ENCODE measurements at places on chromosomes 2 and 18.

DNA sequence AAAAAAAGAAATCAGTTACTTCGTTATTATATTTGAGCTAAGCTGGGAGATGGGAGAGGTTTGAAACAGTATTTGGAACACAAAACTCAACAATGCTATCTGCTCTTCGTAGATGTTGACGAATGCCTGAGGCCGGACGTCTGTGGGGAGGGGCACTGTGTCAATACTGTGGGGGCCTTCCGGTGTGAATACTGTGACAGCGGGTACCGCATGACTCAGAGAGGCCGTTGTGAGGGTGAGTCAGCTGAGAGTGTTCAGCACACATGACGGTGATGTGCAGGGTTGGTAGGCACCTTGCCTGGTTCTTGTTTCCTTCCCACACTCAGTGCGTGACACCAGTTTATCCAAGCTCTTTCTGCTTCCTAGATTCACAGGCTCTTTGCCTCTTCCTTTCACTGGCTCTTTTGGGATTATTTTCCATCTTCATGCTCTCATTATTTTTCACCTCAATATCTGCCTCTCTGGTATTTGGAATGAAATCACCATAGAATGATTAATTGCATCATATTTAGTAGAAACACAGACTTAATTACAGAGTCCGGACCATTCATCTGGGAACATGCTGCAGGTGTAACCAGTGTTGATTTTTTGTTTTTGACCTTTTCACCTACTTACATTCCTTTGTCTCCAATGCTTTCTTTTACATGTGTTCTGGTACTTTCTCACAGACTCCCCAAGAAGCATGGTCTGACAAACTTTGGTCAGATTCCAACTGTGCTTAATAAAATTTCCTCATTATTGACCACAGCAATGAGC lies 200.6 kb upstream of the RASGRP3 start:
- no peak for DNase-seq

DNA sequence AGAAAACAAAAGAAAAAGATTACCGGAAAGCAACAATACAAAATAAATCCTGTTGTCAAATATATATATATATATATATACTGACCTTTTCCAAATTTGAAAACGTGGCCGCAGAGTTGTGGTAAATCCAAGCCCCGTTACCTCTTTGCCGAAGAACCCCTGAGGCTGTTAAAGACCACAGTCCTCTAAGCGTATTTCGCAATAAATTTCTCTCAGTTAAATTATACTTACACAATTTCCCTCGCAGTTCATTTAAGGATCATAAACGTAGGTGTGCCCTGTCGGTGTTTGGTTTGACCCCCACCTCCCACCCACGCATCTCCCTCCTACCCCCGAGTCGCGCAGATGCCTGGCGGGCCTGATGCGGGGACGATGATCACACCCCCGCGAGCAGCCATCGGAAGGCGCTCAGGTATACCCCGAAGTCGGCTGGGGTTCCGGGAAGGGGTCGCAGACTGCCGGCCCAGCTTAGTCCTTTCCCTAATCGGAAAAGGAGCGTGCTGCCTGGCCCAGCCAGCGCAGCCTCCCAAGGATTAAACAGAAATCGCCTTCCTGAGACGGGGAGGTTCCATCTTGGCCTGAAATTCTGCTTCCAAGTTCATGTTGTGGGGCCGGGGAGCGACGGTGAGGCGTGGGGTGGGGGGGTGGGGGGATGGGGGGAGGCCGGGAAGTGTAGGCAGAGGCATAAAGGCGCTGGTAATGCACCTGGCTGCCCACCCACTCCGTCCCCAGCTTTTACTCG lies 2.9 kb upstream of the MEIS1 start:
- no peak for DNase-seq

- DNase-seq: no peak
Observed at GRCh38 chr2:220001751-220002150, 374.3 kb downstream of the SLC4A3 start.

DNA sequence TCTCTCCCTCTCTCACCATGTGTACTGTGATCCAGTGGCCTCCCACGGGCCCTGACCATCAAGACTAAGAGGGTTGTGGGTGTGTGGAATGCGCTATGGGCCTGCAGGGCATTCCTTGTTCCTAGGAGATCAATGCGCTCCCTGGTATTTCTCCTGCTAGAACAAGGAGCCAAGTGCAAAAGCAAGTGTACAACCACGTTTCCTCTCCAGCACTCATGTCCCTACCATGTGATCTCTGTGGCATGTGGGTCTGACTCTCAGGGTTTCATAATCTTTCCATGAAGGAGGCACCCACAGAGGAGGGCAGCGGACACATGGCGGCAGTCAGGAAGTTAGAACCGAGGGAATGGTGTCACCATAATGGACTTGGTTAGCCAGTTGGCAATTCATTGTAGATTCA lies 91.4 kb downstream of the MAPK4 start:
- DNase-seq: no peak

DNA sequence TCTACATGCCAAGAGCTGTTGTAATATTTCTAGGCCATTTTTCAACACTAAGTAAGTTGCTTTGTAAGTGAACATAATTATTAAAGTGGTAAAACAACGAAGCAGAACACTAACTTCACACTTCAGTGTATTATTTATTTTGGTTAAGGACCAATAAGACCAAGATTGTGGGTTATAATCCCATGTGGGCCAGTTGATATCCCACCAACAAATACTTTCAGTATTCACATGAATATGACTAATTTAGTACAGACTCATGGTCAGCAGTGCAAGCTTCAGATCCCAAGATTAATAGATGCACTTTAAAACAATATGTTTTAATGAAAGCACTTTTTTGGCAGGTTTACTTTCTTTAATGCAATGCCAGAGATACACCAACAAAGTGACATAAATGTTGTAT lies 154.3 kb downstream of the LCLAT1 start:
- no peak for DNase-seq

- no peak for DNase-seq
Observed at GRCh38 chr2:1079873-1080799, 129.5 kb downstream of the SNTG2 start.

DNA sequence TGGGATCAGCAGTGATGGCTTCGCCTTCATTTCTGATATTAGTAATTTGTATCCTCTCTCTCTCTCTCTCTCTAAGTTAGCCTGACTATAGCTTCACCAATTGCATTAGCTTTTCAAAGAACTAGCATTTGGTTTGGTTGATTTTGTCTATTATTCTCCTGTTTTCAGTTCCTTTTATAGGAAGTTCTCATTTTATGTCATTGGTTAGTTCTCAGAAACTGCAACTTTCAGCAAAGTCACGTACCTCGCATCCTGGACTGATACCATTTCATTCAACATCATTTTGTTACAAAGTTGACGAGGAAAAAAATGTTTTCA lies 450.8 kb downstream of the EIPR1 start:
- DNase-seq: no peak

DNA sequence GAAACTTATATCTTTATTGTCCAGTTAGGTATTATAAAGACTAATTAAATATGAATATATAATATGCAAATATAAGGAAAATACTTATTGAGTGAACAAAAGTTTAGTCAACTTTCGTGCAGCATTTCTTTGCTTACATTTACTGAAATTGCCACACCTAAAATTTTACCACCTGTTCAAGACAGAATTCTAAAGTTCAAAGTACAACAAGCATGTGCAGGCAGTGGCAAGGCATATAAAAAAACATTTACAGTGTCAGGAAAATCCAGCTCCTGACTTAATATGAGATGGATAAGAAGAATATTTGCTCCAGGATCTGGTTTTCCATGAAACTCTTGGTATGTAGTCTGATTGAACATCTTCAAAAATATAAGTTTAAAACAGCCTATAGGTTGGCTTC lies 4.8 kb downstream of the ITPRID2 start:
- DNase-seq: no peak

- DNase-seq: no peak
Observed at GRCh38 chr18:950882-951495, 46.3 kb downstream of the ADCYAP1 start.

GRCh38 chr18:12359515-12359927 lies 17.5 kb downstream of the AFG3L2 start:
- DNase-seq: no peak

- DNase-seq: no peak
Observed at GRCh38 chr2:225841314-225841713, 441.8 kb downstream of the NYAP2 start.

DNA sequence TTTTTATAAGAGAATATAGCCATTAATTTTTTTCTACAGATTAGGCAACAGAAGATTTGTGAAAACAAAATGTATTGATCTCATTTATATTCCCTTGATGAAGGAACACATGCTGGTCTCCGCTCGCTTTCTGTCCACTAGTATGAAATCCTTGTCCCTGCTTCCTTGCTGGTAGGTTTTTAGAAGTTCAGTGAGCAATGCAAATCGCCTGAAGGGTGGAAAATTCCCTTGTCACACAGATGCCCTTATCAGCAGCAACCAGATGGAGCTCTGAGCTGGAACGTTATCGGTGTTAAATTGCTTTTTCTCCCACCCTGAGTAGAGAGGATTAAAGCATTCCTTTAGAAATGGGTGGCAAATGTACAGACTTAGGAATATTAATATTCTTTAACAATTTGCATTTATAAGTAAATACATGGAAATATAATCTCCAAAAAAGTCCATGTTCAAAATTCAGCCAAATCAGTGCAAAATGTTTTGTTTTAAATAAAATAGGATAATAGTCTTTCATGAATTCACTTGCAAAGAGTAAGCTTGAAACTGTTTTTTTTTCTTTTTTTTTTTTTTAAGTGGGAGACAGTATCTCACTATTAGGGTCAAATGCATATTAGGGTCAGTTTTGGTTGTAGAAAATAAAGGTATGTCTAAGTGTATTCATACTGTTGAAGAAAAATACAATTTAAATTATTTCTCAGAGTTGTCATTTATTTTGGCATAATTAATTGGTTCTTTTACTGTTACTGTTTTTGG lies 164.0 kb upstream of the MYO3B start:
- DNase-seq: no peak

GRCh38 chr2:20110383-20110782 lies 59.0 kb upstream of the LAPTM4A start:
- no peak for DNase-seq

DNA sequence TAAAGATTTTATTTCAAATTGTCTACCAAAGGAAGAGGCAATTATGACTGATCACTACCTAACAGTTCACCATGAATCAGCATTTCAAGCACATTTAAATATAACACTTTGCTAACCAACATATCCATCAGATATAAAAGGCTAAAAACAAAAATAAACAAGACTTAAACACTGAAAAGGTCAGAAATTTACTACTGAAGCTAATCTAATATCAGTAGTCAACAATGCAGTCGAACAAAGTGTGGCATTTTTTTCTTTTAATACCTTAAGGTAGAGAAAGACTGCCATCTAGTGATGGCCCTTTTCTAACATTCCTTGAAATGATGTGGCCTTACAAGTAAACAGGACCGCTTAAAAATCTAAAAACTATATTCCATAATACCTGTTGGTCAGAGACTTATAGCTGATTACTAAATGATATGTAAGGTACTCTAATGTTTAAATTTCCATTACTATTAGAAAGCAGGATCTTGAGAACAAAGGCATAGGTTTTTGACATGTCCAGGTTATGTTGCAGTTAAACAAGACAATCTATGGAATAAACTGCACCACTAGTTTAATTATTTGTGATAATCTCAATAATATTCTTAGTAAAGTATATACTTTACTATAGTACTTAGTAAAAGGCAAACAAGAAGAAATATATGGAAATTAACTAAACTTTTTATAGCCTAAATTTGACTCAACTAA lies 80.0 kb downstream of the EXOC6B start:
- no peak for DNase-seq

Measured in activated naive CD4-positive, alpha-beta T cell (primary cell).